ENCODE measurements at places on chromosomes 4 and X. TPM values are rescaled to one million over a fixed set of nuclear protein-coding genes. Genes with fewer than 3 reads are reported as not detected.

Gene SATL1
- polyA plus RNA-seq = 0.22 TPM

DNA sequence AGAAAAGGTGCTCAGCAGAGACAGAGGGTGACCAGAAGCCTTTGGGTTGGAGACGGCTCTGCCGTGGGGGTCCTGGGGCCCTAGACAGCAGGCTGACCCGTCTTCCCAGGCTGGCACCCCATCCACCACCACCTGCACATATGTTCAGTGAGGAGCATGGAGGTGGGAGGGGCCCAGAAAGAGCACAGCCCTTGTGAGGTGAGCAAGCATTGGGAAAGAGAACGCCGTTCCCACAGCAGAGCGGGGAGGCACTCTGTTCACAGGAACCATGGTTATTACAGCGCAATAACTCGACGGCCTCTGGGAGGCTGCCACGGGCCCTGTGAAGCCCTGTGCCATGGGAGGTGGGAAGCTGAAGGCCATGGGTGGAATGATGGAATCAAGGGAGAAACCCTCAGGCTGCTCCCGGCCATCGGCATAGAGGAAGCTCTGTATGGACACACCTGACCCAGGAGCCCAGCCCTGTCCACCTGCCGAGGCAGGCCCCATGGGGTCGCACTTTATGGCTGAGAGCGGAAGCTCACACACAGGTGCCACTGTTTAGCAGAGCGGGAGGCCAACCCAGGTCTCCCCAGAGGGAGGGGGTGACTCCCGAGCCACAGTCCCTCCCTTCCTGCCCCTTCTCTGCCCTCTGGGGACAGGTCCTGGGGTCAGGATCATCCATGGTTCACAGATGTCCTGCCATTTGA, 93.5 kb upstream of the AFAP1 start:
- no peak for DNase-seq

GRCh38 chr4:24470666-24471485, 113.5 kb downstream of the DHX15 start:
- no peak for DNase-seq

- DNase-seq = no peak
Measured at GRCh38 chrX:45959567-45959966, 585.7 kb downstream of the ZNF674 start.

- DNase-seq = no peak
Measured at GRCh38 chrX:135632353-135632752, 81.1 kb upstream of the CT45A1 start.

- DNase-seq = no peak
Measured at GRCh38 chrX:18543738-18544137, 118.3 kb downstream of the CDKL5 start.
